ENCODE measurements at places on chromosomes 1 and 21. TPM values are rescaled to one million over a fixed set of nuclear protein-coding genes. Genes with fewer than 3 reads are reported as not detected.

DISC1 gene
- 24.3 TPM for total RNA-seq

WDR64 gene
- not detected for total RNA-seq

PGBD5 gene
- 13.6 TPM for total RNA-seq

RHBG gene
- total RNA-seq = 0.31 TPM

CHD5 gene
- 1.1 TPM for total RNA-seq

OR2L5 gene
- not detected for total RNA-seq

OR2L2 gene
- not detected for total RNA-seq

OPRD1 gene
- total RNA-seq = 0.72 TPM

ST6GALNAC3 gene
- 6.5 TPM for total RNA-seq

NBL1 gene
- total RNA-seq = 29.5 TPM

LCK gene
- total RNA-seq = 1.3 TPM

ZBTB8B gene
- under 0.01 TPM for total RNA-seq

TINAGL1 gene
- 56.0 TPM for total RNA-seq

MCOLN3 gene
- total RNA-seq = 0.62 TPM

CCDC181 gene
- 1.6 TPM for total RNA-seq

CR1 gene
- total RNA-seq = 1.5 TPM

KCNN3 gene
- total RNA-seq = 10.8 TPM

ADAMTS5 gene
- total RNA-seq = 9.8 TPM

ZNF648 gene
- 0.51 TPM for total RNA-seq

AMPD1 gene
- total RNA-seq = 31.1 TPM

CAPZA1 gene
- total RNA-seq = 112 TPM

MRPL9 gene
- 62.1 TPM for total RNA-seq

NES gene
- 216 TPM for total RNA-seq

CLEC20A gene
- total RNA-seq = not detected

NBPF4 gene
- total RNA-seq = not detected

GPR137B gene
- total RNA-seq = 5.6 TPM

OR2T2 gene
- total RNA-seq = not detected

NKAIN1 gene
- 0.51 TPM for total RNA-seq

SPRR2G gene
- not detected for total RNA-seq

GPR52 gene
- 3.9 TPM for total RNA-seq

KRTAP10-9 gene
- not detected for total RNA-seq

CFHR5 gene
- not detected for total RNA-seq

DMRTA2 gene
- not detected for total RNA-seq

ALX3 gene
- not detected for total RNA-seq

LCE1A gene
- not detected for total RNA-seq

GPR37L1 gene
- total RNA-seq = 0.41 TPM

KRTAP21-2 gene
- not detected for total RNA-seq

PLA2G5 gene
- total RNA-seq = not detected

LCE2C gene
- not detected for total RNA-seq

SMCP gene
- total RNA-seq = not detected

KDF1 gene
- 2.3 TPM for total RNA-seq

NPHS2 gene
- total RNA-seq = not detected
